ENCODE measurements at places on chromosomes 7 and 10.

DNA sequence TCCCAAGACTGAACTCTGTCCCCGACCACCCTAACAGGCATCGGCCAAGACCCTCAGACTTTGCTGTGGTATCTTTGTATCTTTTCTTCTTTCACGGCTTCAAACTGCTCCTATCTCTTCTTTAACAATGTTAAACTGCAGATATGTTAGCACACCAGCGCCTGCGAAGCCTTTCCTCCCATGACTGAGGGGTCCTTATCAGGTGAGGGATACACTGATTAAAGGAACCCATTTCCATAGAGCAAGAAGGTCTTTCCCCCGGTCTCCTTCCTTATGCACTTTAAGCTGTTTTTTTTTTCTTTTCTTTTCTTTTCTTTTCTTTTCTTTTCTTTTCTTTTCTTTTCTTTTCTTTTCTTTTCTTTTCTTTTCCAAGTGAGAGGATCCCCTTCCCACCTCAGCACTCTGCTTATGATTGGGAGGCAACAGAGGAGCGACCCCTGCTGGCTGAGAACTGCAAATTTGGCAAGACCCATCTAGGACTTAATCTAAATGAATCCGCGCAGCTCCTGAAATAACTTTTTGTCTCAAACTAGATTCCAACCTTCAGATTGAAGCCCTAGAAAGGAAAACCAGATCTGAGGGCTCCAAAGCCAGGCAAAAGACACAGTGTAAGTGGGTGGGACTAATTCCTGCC, 109.9 kb downstream of the ITGB8 start:
- DNase-seq, result peak; percentile 22

- DNase-seq, result no peak
These were observed 70.2 kb downstream of the SLC39A12 start for GRCh38 chr10:18021725-18022480.

DNA sequence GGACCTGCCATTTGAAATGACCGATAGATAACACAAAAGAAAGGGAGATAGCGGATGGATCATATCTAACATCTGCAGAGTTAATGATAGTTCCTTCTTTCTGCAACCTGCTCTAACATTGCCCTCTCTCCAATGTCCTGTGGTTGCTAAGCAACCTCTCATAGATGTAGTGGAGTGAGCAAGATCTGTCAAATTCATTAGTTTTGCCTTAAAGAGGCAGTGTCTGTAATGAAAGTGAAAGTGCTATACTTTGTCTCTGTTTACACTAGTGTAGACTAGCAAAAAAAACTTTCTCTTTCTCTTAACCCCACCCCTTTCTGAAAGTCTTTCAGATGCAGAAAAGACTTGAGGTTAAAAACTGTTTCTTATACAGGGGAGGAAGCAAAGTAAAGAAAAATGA, 1196.9 kb downstream of the SORCS3 start:
- DNase-seq, result no peak

GRCh38 chr10:76133597-76134255, 702.3 kb downstream of the LRMDA start:
- DNase-seq, result no peak

GRCh38 chr7:91434836-91435235, 170.6 kb downstream of the FZD1 start:
- no peak for DNase-seq

DNA sequence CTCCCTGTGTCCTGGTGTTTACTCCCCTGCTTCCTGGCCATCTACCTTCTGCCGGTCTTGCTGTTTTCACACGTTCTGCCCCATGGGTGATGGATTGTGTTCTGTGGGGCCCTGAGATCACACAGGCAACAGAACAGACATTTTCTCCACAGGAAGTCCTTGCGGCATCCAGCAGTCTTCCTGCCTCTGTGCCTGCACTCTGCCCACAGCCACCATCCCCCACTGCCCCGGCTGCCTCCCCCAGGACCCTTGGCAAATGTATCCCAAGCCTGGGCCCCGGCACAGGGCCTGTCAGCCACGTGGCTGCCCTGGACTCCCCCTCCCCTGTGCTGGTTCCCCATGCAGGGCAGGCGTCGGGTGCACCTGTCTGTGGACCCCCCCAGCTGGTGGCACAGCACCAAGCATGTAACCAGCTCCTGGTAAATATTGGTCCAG, 184.2 kb downstream of the WDR37 start:
- no peak for DNase-seq

DNA sequence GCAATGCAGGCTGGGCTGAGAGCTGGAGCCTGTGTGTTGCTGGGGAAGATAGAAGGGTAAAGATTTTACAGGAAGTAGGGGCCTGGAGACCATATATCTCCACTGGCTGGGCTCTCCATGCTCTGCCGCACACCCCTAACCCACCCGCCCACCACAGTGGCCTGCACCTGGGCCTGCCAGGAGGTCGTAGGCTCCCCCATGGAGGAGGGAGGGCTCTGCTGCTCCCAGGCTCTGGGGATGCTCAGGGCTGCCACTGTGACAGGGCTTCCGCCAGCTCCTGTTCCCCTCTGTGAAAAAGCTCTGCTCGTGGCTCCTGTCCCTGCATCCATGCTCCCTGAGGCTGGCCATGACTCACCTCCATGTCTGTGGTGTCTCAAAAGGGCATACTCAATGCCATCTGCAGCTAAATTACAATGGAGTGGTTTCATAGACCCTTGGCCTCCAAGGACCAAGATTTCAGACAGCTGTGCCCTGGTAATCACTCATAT, 106.0 kb downstream of the CXCL12 start:
- DNase-seq, result no peak

DNA sequence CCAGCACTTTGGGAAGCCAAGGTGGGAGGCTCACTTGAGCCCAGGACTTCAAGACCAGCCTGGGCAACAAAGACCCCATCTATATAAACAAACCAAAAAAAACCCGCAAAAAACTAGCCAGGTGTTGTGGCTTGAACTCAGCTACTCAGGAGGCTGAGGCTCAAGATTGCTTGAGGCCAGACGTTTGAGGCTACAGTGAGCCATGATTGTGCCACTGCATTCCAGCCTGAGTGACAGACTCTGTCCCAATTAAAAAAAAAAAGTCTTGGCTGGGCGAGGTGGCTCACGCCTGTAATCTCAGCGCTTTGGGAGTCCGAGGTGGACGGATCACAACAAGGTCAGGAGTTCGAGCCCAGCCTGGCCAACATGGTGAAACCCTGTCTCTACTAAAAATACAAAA, 11.4 kb downstream of the RABGEF1 start:
- DNase-seq, result no peak

GRCh38 chr7:43520201-43520600, 62.7 kb upstream of the STK17A start:
- no peak for DNase-seq

DNA sequence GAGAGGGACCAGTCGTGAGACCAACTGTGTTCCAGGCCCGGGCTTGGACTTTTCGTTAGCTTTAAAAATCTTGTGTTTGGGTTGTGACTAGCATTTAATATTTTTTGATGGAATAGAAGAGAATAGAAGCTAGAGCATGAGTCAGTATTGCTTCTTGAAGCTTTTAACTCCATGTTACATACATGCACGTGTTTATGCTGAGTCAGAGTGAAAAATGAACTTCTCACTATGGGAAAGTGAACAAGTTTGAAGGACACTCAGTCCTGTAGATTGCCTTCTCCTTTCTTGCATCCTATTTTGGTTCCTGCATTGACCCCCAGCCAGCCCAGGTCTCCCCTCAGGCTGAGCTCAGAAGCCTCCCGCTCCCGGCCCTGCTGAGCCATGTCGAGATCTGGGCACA, 31.8 kb downstream of the GHRHR start:
- DNase-seq, result no peak

DNA sequence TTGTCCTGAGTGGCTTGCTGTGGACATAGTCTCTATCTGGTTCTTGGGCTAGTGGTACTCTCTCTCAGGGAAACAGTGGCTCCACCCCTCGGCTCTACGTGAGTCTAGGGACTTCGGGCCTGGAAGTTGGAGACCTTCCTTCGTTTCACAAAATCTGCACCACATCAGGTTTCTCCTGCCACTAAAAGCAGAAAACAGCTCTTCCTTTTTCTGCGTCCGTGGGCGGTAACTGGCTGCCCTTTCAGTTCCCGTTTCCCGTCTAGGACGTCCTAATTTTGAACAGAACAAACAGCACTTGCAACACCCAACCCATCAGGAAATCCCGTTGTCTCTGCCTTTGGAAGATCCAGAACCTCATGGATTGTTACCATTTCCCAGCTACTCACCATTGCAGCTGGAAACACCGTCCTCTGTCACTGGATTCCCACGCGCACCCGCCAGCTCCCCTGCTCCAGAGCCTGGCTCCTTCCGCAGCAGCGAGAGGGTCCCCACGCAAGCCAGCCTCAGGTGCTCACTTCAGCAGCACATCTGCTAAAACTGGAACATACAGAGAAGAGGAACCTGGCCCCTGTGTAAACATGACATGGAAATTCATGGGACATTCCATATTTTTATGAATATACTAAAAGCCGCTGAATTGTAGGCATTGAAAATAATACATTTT, 311.4 kb upstream of the AKR1E2 start:
- DNase-seq, result peak; percentile 4

DNA sequence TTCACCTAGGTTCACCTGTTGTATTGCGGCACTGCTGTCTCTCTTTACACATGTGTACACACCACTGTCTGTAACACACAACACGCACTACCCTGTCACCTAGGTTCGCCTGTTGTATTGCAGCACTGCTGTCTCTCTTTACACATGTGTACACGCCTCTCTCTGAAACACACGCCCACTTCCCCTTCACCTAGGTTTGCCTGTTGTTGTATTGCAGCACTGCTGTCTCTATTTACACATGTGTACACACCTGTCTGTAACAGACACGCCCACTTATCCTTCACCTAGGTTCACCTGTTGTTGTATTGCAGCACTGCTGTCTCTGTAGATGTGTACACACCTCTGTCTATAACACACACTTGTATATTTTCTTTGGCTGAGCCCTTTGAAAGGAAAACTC, 51.5 kb downstream of the WDR37 start:
- no peak for DNase-seq

GRCh38 chr10:104835422-104835821, 194.3 kb downstream of the SORCS3 start:
- no peak for DNase-seq

DNA sequence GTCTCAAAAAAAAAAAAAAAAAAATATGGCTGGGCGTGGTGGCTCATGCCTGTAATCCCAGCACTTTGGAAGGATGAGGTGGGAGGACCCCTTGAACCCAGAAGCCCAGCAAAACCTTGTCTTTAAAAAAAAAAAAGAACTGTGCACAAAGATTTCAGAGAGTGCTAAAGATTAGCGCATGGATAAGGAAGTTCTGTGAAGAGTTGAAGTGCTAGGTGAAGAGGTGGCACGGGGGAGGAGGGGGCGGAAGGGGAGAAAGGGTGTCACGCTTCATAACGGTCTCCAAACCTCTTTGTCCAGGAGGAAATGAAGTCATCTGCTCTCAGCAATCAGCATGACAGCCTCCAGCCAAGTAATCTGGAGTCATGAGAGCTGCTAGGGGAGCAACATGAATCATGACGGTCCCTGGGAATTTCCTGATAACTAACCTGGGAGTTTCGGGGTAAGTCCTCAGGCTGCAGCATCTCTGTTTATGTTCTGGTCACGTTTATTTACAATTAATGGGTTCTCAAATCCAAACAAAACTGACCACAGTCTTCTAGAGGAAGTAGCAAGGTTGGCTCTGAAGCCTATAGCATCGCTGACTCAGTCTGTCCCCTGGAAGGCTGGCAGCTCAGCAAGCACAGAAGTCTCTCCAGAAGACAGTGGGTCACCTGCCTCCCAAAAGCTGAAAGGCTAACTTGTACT, 1.9 kb upstream of the PLAU start:
- DNase-seq, result peak; percentile 63

DNA sequence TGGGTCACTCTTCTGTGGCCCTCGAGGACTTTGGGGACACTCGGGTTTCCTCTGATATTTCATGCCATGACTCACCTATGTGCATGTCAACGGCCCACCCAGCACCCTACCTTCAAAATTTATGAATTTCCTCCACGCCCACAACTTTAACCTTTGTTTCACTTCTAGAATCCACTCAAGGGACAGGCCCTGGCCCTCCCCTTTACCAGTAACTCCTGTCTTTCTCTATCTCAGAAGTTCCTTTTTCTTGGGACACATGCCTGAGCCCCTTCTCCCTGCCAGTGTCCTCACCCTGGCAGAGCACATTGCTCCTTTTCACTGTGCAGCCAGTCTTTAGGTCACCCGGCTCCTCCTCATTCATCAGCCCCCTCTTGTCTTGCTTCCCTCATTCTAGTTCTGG, 282.5 kb upstream of the KLF6 start:
- DNase-seq, result no peak

DNA sequence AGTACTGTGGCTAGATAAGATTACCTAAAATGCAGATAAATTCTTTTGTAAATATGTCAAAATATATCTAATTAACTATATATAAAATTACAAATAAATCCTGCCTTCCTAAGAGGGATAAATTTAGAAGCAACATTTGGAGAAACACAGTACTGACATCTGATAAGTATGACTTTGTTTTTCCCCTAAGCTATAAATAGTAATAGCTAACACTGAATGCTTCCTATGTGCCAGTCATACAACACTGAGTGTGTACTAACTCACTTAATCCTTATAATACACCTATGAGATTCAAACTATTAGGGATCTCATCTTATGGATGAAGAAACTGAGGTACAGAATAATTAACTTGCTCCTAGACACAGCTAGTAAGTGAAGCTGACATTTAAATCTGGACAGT, 733.4 kb downstream of the MAGI2 start:
- no peak for DNase-seq

DNA sequence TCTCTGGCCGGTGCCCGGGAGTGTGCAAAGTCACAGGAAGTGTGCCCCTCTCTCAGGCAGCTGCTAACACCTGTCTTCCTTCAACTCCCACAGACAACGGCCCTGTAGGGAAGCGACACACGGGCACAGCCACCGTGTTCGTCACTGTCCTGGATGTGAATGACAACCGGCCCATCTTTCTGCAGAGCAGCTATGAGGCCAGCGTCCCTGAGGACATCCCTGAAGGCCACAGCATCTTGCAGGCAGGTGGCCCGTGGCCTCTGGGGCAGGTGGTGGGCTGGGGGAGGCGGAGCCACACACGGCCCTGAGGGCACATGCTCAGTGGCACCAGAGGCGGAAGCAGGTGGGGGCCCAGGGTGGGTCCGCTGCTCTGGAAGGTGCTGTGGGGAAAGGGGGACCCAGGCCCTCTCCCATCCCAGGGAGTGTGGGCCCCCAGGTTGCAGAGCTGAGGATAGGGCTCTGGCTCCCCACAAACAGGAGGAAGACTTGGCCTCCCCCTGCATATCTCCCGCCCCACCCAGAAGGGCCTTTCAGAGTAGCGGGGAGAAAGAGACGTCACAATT, 6.9 kb downstream of the C10orf105 start:
- DNase-seq, result peak; percentile 31

DNA sequence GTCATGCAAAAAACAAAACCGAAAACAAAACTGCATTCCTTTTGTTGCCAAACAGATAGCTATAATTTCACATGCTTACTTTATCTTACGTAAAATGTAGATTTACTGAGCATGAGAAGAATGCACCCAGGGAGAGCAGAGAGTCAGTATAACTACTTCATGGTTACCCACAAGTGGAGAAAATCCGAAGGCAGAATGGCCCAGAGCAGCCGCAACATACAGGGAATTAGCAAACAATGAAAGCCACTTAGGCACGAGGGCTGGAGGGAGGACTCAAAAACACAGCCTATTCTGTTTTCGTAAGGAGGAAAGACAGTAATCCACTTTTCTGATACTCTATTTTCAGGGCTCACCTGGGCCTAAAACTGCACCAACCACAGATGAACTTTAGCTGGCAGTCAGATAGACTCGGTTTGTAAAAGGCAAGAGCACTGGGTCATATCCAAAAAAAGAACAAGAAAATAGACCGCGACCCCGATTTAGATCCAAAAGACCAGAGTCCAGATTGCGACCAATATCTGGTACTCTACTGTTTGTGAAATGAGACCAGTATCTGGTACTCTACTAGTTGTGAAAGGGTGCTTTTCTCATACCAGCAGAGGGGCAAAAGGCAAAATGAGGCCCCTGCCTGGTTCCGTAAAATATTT, 1.3 kb downstream of the ITPRIP start:
- DNase-seq, result peak; percentile 16
